Hematopoietic multipotent progenitor cell treated with erythropoietin and hydrocortisone succinate and interleukin-3 and kit ligand, for 4 days (in vitro differentiated cells): ENCODE measurements at places on chromosomes 2 and 18.

GRCh38 chr2:20507166-20507692 is 60.4 kb downstream of the RHOB start:
- DNase-seq: peak; percentile 51

GRCh38 chr18:42290318-42291307 is 335.6 kb downstream of the PIK3C3 start:
- no peak for DNase-seq

GRCh38 chr18:57589161-57589560 is 2.7 kb upstream of the FECH start:
- DNase-seq: peak; percentile 65

DNA sequence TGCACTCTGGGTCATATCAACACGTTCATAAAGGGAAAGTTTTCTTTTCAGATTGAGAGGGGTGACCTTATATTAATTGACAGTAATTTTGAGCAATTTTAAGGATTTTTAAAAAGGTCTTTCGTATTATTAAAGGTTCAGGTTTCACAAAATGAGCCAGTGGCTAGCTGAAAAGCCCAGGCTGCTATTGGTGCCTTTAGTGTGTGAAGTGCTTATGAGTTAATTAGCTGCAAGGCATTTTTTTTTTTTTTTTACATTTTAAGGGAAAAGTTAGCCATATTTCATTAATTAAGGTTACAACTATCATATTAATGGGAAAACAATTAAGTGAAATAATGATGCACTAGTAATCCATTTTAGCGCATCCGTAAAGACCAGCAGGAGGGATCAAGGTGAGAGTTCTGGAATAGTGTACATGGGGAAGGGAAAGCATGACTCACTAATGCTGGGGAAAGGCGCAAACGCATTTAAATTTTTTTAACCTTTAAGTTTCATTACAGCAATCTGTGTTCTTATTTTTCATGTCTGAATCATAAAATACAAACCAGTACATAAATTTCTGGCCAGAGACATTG is 200.0 kb downstream of the ZNF407 start:
- no peak for DNase-seq

GRCh38 chr18:75244351-75245313 is 34.0 kb downstream of the TSHZ1 start:
- DNase-seq: peak; percentile 40

- DNase-seq: no peak
Observed at GRCh38 chr2:215760557-215760956, 252.8 kb downstream of the MREG start.

- no peak for DNase-seq
Observed at GRCh38 chr18:9855681-9856080, 30.1 kb upstream of the TXNDC2 start.

- peak; percentile 7 for DNase-seq
Observed at GRCh38 chr2:109174214-109174613, 45.2 kb downstream of the SH3RF3 start.

- no peak for DNase-seq
Observed at GRCh38 chr2:40746191-40746590, 294.3 kb upstream of the SLC8A1 start.

- DNase-seq: no peak
Observed at GRCh38 chr2:30450025-30450424, 3.0 kb downstream of the LCLAT1 start.

- DNase-seq: peak; percentile 25
Observed at GRCh38 chr18:76425146-76426131, 69.6 kb downstream of the ZNF516 start.

GRCh38 chr2:119442850-119443249 is 11.2 kb downstream of the TMEM37 start:
- no peak for DNase-seq

- DNase-seq: no peak
Observed at GRCh38 chr2:138811431-138811830, 31.2 kb upstream of the NXPH2 start.

DNA sequence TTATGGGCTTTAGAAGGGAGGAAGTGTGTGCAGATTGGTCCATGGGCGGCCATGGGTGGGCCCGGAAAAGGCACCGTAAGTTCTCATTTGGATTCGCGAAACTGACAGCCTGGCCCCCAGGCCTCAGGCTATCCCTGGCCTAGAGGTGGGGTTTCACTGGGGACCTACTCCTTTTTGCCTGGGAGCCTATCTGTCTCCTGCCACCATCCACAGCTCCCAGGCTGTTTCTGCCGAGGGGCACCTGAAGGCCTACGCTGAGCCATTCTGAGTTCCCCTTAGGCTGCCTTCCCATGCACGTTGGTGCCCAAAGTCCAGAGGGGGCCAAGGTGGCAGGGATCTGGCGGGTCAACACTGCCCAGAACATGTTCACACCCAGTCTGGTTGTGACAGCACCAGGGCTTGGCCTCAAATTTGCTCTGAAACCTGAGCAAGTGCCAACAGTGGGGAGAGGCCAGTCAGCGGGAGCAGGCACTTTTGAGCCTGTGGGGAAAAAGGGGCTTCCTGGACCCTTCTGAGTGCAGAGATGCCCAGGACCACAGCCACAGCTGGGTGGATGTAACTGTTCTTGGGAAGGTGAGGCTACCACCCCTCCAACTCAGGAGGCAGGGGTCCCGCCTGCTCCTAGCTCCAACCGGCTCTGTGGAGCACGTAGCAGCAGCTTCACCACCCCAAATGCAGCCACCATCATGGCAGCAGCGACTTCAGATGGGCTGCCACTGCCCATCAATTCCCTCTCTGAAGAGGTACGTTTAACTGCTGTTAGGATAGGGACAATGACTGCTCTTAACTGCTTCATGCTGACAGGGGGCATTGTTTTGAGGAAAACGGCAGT is 73.6 kb upstream of the ZNF804A start:
- DNase-seq: no peak

DNA sequence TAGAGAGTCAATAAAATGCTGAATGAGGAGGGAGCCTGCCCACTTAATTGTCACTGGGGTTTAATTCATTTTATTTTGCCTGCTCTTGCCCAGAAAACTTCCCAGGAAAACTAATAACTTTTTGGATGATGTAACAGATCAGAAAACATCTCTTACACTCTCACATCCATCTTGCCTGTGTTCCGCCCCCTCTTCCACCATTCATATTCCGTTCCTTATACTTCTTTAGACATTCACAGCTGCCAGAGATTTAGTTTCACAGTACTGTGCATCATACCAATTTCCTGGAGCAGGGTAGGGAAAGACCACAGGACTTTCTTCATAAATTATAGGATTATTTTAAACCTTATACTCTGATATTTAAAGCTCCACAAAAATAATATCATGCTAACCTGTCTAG is 776.1 kb upstream of the SOX11 start:
- DNase-seq: no peak

GRCh38 chr2:52510432-52510831 is 1257.2 kb upstream of the CHAC2 start:
- no peak for DNase-seq

DNA sequence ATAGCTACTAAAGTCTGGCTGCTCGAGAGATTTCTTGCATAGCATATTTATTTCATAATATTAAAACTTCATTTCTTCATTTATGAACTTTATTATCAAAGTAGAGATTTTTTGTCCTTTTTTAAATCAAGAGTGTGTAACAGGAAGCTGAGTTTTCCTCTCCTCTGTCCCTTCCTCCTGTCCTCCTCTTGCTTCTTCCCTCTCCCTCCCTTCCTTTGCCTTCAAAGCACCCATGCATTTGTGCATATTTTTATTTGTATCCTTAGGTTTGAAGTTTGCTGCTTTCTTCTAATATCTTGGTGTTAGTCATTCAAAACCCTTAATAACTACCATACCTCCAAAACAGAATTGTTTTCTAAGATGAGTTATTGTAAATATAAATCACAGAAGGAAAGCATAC is 174.6 kb downstream of the SNTG2 start:
- no peak for DNase-seq

DNA sequence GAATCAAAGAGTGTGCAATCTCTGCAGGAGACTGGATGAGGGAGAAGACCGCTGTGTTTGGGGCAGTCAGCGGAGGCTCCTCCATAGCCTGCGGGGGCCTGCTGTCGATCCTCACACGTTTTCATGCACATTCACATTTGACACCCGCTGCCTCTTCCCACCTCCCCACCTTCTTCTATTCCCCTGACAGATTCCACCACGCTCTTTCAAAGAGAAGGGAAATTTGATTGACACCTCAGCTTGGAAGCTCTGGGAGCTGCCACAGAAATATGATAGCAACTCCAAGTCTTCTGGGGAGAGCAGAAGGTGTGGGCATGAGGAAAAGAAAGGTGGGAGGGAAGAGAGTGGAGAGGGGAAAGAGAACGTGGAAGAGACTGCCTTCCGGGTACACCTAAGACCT is 87.5 kb downstream of the BOD1L2 start:
- no peak for DNase-seq

DNA sequence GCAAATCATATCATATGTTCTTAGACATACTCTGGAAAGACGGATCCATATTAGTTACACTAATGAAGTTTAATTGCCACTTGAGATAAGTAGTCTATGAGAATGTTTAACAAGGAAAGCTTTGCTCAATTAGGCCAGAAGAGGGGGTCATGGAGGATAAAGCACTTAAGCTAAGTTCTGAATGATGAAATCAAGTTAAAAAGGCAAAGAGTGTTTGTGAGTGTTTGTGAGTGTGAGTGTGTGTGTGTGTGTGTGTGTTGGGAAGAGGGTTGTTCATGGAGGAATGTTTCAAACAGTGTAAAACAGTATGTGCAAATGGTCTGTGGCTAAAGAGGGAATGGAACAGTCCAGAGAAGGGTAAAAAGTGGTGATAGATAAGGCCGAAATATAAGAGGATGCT is 360.9 kb downstream of the ERBB4 start:
- peak; percentile 11 for DNase-seq

GRCh38 chr2:105450471-105450870 is 51.6 kb upstream of the FHL2 start:
- DNase-seq: no peak

GRCh38 chr2:19327496-19327895 is 30.9 kb downstream of the OSR1 start:
- no peak for DNase-seq

DNA sequence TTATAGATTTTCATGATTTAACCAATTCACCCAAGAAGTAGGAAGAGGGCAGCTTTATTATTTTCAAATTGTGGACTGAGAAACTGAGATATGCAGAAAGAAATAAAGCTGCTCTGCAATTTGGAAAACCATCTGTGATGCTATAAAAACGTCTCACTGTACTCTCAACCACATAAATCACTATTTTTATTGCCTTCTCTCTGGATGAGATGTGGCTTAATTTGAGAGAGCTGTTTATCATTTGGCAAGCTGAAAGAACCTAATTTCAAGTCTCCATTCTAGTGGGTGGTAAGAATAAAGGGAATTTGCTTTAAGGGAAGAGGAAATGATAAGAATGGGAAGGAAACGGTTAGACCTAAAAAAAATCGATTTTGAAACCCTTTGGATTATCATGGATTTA is 49.9 kb upstream of the CYP1B1 start:
- no peak for DNase-seq

DNA sequence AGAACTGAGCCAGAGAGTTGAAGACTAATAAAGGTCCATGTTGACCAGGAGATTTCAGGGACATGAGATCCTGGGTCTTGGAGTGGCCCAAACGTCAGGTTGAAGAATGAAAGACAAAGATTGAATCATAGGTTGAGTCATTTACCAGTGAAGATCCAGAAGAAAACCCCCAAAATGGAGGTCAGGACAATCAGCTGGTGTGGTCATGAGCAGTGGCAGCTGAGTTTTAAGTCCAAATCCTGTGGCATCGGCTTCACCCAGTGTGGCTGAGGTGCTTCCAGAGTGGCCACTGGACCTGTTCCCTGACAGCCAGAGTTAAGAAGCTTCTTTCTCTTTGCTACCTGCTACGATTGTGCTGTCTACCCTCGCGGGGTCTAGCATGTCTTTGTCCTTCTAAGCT is 234.0 kb downstream of the BCL2 start:
- no peak for DNase-seq

DNA sequence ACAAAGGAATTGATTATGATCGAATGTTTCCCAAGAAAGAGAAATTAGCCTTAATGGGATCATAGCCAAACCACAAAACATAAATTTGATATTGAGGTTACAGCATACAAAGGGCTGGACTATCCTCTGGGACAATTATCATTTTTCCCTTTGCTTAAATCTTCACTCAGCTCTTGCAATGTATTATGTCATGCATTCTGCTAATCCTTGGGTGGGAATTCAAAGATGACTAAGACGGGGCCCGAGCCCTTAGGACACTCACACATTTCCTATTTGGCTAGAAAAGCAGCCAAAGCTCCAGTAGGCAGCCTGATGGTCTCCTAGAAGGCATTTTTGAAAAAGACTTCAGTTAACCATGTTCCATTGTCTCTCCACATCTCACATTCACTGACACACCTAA is 17.2 kb upstream of the NMI start:
- DNase-seq: no peak

DNA sequence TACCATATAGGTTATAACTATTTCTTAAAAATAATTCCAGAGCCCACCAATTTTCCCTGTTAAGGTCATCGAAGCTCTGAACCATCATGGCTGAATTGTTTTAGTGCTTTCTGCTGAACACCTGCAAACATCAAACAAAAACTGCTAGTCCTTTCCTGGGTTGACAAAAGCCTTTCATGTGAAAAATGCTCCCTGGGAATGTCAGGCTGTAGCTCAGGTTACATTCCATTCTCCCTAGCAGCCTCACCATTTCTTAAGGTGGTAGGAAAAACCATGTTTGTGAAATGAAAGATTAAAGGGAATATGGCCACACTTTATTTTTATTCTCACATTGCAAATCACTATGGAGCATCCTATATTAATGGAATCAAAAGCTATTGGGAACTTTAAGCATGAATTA is 5.7 kb downstream of the TCF4 start:
- DNase-seq: no peak

GRCh38 chr2:10499911-10500521 is 51.9 kb upstream of the ODC1 start:
- DNase-seq: no peak

DNA sequence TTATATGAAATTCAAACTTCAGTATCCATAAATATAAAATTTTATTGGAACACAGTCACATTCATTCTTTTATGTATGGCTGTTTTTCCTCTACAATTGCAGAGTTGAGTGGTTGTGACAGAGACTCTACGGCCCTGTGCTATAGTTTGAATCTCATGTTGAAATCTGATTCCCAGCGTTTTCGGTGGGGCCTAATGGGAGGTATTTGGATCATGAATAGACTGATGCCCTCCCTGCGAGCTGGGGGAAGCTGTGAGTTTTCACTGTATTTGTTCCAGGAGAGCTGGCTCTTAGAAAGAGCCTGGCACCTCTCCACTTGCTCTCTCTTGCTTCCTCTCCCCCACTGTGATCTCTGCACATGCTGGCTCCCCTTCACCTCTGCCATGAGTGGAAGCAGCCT is 1.7 kb downstream of the PFN4 start:
- DNase-seq: no peak

- no peak for DNase-seq
Observed at GRCh38 chr2:127347734-127348392, 39.9 kb downstream of the MAP3K2 start.

DNA sequence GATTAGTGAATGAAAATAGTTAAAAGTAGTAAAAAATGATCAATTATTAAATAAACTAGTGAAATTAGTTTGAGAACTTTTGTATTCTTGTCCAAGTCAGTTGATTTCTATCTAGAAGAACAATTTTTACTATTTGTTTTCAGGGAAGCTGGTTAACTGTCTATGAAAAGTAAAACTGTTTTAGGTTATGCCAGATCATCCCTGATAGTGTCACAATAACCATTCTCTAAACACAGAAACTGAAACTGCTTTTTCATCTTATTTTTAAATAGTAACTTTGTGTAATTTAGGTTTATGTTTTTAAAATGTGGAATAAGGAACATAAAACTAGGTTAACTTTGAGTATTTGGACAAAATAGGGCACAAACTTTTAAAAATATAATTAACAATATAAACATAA is 1087.2 kb downstream of the DPP10 start:
- no peak for DNase-seq
